Stimulated activated CD8-positive, alpha-beta memory T cell treated with anti-CD3 and anti-CD28 coated beads, Interleukin-4, amount 100 ng/mL, for 1 hour (primary cell): ENCODE measurements at places on chromosomes 7 and 10.

DNA sequence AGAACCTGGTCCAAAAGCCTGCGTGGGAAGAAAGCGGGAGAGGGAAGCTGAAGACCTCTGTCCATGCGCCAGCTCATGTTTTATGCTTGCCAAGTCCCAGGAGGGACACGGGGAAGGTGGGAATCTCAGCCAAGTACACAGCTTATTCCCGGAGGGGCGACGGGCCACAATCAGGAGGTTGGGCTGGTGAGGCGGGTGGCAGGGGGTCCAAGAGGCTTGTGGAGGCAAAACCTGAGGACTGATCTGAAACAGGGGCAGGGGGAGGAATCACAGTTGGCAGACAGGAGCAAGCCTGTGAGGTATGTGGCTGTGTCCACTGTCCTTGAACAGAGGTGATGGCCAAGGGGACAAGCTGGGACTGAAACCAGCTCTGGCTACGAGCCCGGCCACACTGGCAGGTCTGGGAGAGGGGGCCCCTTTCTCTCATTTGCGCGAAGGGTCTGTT is 38.0 kb upstream of the LEP start:
- DNase-seq = no peak

- no peak for DNase-seq
These were observed 559.0 kb upstream of the ADARB2 start for GRCh38 chr10:2296179-2296891.

DNA sequence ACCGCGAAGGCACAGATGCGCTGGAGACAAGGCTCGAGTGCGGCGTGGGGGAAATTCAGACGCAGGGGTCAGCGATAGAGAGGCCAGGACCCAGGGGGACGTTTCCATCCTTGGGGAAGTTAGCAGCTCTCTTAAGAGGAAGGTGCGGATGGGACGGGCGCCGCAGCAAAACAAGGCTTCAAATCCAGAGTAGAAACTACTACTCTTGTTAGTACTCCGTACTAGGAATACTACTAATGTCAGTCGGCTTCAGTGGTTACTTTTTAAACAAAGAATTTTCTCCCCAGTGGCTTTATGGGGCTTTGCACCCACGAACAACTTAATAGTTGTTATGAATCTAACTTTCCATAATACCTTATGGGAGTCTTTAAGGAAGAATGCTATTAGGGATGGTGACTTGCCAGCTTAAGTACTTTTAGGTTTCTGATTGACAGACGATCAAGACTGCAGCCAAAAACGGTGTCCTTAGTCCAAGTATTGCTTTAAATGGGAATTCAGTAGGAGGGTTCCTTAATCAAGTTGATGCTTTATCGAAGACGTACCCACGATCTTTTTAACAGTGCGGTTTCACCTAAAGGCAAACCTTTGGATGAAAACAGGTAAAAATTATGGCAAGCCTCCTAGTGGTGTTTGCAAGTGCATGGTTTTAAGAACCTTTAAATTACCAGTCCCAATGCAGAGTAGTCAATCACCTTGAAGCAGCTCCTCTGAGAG is 812 bp upstream of the IDE start:
- DNase-seq = no peak

DNA sequence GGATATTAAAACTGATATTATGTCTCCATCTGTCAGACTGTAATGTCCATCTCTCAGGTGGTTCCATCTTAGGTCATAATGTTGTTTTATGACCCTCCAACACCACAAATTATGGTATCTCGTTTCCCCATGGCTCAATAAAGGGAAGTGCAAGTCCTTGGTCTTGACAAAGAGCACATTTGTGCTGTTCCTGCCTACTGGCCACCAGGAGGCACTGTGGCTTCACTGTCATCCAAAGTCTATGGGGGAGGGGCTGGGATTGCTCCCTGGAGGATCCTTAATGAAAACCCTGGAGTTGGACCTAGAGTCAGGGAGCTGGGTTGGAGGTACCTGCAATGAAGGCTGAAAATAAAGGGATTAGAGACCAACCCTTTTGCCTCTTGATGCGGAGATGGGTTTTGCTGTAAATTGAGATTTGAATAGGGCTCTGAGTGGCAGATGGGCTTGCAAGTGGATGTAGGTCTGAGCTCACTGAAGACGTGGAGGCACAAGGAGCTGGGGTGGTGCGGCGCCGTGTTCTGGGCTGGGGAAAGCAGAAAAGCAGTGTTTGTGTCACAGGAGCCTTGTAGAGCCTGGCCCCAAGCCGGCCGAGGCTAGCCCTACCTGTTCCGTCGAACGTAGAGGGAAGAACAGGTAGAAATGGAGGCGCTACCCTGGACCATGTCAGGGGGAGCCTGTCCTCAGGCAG is 180.5 kb upstream of the PRSS58 start:
- no peak for DNase-seq

GRCh38 chr10:24385776-24386175 is 176.8 kb downstream of the KIAA1217 start:
- no peak for DNase-seq

GRCh38 chr7:114342431-114343179 is 72.0 kb upstream of the FOXP2 start:
- no peak for DNase-seq

DNA sequence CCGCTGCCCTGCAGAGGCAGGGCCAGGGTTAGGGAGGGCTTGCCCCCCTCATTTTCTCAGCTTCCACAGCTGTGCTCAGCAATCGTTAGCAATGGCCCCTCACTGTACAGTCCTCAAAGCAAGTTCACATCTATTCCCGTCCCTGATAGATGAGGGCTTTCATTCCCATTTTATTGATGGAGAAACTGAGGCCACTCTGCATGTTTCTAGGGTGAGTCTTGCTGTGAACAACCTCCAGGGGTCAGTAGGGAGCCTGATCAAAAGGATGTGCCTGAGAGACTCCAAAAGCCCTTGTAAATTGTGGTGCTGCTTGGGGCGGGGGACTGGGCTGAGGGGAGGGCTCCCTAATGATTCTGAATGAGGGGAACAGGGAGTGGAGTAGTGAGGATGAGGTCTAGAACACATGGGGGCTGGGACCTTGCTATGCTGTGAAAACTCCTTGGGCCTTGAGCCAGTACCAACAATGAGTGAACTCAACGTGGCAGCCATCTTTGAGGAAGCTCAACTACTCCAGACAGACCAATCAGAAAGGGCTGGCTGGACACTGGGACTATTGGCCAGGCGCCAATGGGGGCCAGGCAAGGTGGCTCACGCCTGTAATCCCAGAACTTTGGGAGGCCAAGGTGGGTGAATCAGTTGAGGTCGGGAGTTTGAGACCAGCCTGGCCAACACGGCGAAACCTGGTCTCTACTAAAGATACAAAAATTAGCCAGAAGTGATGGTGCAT is 6.7 kb upstream of the GRIFIN start:
- no peak for DNase-seq

- no peak for DNase-seq
These were observed 5.0 kb downstream of the LDB3 start for GRCh38 chr10:86673216-86673826.

- DNase-seq = no peak
These were observed 196.3 kb upstream of the GHITM start for GRCh38 chr10:83943049-83943448.

DNA sequence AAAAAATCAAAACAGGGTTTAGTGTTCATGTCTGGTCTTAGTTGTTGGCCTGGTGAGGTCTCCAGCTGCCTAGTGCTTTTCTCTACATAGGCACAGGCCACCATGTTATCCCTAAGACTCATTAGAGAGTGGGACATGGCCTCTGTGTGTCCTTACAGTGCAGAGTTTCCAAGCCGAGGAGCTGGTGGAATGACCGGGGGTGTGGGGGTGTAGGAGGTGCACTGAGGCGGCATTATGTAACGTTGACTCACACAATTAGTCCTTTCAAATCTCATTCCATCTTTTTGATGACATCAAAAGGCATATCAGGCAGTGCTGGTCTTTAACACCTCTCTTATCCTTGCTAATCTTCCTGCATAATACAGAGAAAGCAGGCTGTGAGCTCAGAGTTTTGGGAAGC is 71.3 kb downstream of the MTPN start:
- DNase-seq = no peak

DNA sequence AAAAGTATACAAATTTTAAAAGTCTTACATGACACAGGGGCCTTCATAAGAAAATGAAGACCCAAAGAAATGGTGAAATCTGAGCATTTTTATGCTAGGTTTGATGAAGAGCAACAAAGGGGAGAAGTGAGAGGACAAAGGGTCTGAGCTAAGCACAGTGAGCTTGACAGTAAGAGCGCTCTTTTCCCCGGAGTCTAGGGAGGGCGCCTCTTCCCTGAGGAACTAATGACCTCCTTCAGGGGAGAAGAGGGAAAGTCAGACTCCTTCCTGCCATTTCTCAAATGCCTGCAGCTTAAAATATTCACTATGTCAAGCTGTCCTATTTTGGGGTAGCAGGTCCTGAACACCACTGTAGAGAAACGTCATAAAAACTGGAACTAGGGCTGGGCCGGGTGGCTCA is 18.1 kb upstream of the PAXIP1 start:
- DNase-seq = no peak

DNA sequence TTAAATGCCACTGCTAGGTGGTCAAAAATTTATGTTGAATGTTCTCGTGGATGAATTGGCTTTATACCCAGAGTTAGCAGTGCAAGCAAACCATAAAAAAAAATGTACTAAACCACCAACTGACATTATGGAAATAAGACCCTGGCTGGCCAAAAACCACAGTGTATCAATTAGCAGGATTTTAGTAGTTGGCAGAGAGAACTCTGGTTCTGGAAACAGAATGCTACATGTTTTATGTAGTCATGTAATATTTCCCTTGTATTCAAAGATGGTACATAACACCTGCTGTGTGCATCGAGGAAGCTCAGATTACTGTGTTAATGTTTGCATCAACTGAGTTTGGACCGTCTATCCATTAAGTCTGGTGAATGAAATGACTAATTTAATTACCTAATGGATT is 618.5 kb downstream of the CCSER2 start:
- DNase-seq = no peak

DNA sequence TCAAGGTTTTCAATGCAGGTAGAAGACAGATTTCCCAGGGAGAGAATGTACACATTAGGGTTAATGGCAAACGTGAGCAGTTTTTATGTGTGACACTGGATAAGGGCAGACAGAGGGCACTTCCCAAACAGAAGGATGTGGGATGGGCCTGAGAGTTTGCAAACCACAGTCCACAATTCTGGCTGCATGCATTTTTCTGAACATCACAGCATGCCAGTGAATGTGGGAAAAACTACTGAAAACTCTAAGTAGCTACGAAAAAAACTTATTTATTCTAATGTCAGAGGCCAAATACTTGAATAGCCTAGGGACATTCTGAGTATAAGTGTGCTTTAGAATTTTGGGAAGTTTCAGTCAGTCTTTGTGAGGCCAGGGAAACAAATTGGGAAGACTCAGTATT is 145.9 kb downstream of the NRCAM start:
- DNase-seq = no peak

DNA sequence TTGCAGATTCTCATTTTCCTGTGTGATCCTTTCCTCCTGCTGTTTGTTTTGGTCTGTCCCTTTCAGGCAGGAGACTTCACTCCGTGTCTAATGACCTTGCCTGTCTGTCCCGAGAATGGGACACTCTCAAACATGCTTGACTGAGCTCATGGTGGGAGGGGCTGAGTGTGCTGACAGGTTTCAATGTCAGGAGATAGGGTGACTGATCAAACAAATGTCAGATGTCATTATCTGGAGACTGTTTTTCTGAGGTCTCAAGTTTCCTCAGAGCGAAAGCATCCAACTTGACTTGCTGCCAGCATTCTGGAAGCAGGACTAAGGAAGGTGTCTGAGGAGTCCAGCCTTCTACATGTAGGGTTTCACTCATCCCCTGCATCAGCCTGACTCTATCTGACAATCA is 228.8 kb upstream of the KIAA1217 start:
- no peak for DNase-seq

- no peak for DNase-seq
These were observed 170.5 kb downstream of the RPS24 start for GRCh38 chr10:78203915-78204818.

GRCh38 chr10:62130948-62131347 is 137.7 kb downstream of the RTKN2 start:
- DNase-seq = no peak

DNA sequence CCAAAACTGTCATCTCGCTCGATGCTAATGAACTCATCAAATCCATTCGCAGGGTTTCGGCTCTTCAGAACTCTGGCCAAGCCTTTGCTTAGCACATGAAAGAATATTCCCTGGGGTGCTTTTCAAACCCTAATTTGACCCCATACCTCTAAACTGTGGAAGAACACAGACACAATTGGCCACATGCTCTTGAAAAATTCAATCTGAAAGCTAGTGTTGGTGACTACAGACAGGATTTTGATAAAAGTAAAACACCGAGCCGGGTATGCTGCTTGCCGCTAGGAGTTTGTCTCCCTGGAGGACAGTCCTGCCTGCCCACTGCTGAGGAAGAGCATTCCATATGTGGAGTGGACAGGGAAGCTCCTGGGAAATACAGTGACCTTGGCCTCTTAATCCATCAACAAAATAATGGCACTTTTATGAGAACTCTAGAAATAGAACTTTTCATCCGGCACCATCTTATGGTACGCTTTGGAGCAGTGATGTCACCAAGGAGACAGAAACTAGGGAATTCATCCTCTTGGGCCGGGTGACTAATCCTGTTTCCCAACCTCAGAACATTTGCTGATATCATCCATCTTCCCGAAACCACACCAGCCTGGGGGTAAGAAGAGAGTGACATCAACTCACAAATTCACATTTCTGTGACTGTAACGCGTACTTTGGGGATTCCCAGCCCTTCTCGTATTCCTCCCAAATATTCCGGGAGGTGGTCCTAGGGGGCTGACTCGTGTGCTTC is 34.2 kb downstream of the MTURN start:
- DNase-seq = no peak

- no peak for DNase-seq
These were observed 186.4 kb upstream of the NFE2L3 start for GRCh38 chr7:25965405-25966123.

- DNase-seq = no peak
These were observed 47.4 kb upstream of the COMTD1 start for GRCh38 chr10:75283078-75283670.

GRCh38 chr7:114988755-114989375 is 67.0 kb downstream of the MDFIC start:
- no peak for DNase-seq

DNA sequence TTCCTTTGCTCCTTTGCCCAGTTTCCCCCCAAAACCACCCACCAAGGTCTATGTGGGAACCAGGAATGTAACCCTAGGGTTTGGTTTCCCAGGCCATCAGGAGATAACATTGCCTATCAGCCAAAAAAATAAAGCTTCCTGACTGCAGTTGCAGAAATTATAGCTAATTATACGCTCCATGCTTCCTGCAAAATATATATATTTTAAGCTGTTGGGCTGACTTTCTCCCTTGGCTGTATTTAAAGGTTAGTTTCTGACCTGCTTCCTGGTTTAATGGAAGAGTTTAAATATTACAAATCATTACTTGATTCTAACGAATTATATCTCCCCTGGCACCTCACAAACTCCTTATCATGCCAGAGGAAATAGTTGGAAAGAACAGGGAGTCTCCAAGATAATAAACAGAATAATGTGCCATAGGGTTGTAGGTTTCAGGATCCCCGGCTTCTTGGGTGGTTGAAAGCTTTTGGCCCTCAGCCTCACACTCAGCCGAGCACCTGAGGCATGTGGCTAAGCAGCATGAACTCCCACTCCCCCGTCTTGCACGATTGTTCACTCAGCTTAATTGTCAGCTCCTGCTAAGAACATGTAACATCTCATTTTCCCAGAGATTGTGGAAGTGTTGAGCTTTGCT is 79.9 kb downstream of the FZD1 start:
- DNase-seq = no peak

- DNase-seq = no peak
These were observed 26.5 kb upstream of the POT1 start for GRCh38 chr7:124956160-124956559.

GRCh38 chr10:30017966-30018365 is 41.4 kb downstream of the JCAD start:
- DNase-seq = no peak
